ENCODE measurements at places on chromosomes 11 and 22.

GRCh38 chr22:24101966-24102365 lies 79.3 kb upstream of the SUSD2 start:
- no peak for DNase-seq

GRCh38 chr22:19823902-19824211 lies 30.8 kb downstream of the GNB1L start:
- DNase-seq = no peak

GRCh38 chr11:8386134-8386864 lies 122.6 kb upstream of the LMO1 start:
- DNase-seq = no peak

- no peak for DNase-seq
Observed at GRCh38 chr11:24293964-24294363, 202.9 kb upstream of the LUZP2 start.

DNA sequence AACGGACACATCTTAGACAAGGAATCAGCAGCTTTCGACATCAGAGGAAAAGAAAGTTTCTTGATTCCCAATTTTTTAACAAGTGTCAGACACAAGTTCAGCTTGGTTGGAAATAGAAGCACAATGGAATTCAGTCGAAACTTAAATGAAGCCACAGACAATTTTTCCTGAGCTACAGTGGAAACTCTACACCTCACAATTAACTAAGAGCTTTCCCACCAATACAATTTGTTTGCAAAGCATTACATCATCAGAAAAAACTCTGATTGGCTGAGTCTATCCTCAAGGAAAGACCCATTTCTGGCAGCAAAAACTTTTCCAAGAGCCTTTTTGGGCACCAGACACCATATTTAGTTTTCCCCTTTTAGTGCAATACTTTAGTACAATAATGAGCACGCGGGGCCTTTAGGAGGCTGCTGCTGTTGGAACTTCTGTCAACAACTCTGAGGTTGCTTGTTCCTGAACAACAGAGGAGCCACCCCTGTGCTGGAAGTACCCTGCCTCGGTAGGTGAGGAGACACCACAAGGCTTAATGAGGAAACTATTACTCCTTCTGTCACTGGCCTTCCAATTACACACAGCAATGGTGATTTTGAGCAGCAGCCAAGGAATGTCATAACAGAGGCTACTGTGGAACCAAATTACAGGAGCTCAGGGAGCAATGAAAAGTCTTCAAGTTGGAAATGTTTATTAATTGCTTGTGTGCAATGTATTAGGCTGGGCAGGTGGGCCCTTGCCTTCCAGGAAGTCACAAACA lies 61.9 kb upstream of the BARX2 start:
- no peak for DNase-seq

DNA sequence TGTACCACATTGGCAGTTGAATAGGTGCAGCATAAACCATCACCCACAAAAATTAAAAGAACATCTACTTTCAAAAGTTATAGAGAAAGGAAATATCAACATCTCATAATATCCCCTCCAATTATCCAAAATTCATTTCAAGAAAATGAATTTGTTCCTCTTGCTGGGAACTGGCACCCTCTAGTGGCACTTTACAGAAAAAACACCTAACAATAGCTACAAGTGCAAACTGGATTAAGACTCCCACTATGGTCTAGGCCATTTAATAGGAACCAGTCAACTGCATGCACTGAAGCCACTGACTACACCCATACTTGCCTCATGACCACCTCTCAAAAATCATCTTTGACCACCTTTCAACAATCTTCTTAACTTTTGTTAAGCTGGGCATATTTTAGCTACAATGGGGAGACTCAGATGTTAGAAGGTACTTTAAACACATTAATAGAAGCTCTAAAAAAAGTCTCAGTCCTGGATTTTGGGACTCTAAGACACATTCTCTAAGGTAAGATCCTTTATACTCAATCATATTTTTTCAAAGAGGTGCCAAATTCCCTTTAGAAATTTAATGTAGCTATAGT lies 17.3 kb downstream of the TRAF6 start:
- no peak for DNase-seq

DNA sequence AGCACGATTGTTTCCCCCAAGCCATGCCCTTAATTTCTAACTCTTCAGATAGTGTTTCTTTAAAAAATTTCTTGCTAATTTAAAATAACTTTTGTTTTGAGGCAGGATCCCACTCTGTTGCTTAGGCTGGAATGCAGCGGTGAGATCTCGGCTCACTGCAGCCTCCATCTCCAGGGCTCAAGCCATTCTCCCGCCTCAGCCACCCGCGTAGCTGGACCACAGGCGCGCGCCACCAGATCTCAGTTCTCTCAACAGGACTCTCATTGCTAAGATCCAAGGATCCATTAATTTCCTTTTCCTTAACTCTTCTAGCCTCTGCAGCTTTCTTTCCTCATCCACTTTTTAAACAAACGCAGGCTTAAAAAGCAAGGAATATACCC lies 327 bp upstream of the MED17 start:
- no peak for DNase-seq

GRCh38 chr11:16000065-16000464 lies 356.3 kb downstream of the SOX6 start:
- no peak for DNase-seq

DNA sequence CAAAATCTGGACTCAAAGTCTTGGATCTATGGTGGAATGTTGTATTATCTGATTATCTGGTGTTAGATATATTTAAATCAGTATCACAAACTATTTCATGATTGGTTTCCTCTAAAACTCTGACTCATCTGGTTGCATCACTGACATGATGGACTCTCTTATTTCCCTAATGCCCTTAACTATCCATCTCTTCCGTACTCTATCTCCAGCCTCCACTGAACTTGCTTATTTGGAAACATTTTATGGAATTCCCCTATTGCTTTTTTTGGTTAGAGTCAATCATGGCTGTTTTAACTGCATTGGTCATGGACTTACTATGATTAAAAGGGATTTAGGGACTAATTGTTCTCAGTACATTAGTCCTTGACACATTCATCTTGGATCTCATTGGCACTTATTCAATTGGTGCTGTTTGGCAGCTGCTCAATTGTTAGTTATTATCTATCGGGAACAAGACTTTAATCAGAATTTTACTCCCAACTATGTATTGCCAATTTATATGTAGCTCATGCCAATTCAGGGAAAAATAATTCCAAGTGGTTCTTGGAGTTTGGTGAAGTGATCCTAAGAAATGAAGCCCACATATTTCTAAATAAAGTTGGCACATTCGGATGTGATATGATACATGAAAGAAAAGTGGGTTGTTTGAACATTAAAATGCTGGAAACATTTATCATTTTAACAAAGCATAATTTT lies 942.0 kb upstream of the CCDC90B start:
- DNase-seq = no peak
